ENCODE measurements at places on chromosomes 5 and 9.
A peak's percentile ranks its signal among the peaks of the same experiment; 100 is the strongest.

GRCh38 chr9:14403081-14403480 is 89.1 kb upstream of the NFIB start:
- DNase-seq = no peak

DNA sequence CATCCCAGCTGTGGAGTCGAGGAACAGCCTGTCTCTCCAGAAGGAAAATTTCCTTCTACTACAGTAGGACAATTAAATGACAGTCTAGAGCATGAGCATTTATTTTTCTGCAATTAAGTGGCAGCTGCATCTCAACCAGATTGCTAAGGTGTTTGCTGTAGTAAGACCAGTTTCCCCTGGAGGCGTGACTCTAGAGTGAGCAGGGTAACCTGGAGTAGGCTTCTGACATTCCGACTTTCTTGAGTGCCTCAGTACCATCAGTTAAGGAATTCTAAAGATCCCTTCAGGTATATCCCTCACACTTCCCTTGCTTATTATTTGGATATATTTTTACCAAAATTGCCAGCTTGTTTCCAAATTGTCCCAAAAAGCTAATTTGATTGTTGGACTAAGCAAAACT is 59.2 kb upstream of the IRX2 start:
- DNase-seq = no peak

GRCh38 chr5:65535529-65535987 is 27.4 kb downstream of the CENPK start:
- no peak for DNase-seq

DNA sequence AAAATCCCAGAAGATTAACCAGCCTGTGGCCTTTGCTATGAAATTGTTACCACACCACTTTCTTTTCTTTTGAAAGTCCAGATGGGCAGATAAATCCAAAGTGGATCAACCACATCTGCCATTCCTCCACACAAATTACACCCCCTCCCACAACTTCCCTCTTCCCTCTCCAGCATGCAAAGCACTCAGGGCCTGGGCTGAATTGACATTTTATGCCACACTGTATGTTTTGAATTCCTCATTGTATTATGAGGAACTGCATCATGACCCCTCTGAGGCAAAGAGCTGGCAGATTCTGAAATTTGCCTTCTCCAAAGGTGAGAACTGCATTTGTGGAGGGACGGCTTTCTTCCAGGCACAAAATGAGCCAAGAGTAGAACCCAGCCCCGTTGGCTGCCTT is 589.2 kb upstream of the KLF4 start:
- DNase-seq = no peak

DNA sequence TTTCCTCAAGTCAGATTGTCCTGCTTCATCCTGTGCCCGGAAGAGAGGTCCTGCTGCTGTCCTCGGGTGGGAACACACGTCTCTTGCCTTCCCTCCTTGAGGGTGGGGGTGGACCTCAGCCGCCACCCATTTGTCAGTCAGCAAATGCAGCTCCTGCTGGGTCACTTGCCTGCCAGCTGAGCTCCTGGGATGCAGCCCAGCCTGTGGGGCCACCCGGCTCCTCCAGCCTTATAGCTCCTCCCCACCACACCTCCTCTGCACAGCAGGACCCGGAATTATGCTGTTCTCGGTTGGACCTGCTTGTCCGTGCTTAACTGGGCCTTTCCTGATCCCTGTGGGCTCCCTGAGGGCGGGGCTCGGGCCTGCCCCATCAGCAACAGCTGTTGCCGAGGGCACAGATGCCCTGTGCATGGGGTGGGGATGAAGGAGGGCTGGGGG is 52.7 kb downstream of the RXRA start:
- DNase-seq = no peak

- DNase-seq = peak; percentile 91
These were observed at the start of gene UBLCP1 for GRCh38 chr5:159262859-159263568. TSS of gene UBLCP1 (plus strand) at chr5:159263290. CDS start at chr5:159268916, 5,626 bp downstream.

GRCh38 chr9:34451135-34451534 is 7.2 kb downstream of the FAM219A start:
- no peak for DNase-seq

DNA sequence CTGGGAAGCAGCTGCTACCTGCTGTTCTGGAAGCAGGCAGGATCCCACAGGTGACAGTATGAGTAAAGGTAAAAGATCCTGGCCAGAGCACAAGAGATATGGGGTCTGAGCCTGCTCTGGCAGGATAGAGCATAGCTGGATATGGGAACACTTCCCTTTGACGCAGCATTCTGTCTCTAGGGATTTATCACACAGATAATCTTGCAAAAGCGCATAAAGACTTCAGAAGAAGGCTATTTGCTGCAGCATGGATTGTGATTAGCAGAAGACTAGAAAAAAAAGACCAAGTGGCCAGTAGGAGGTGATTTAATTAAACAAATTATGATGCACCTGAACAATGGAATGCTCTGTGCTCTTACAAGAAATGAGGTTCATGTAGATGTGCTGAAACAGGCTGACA is 52.4 kb upstream of the PWWP2A start:
- no peak for DNase-seq

GRCh38 chr5:88823201-88823600 is 59.8 kb downstream of the MEF2C start:
- no peak for DNase-seq

DNA sequence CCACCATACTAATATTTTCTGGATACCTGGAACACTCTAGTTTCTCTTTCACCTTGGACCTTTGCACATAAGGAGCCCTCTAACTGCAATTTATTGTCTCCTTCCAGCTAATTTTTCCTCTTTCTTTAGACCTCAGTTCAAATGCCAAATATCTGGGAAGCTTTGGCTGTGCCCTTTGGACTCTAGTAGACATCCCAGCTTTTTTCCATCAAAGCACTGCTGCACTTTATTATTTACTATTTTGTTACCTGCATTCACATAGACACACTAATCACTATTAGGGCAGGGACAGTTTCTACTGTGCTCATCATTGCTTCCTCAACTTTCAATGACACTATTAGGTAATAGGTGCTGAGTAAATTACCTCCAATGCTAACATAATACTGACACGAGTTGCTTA is 2.1 kb downstream of the RIGI start:
- no peak for DNase-seq

GRCh38 chr5:168578538-168579487 is at the start of gene PANK3:
TSS of gene PANK3 (minus strand) at chr5:168579368. CDS start at chr5:168579283, 85 bp downstream.
- peak; percentile 77 for DNase-seq

DNA sequence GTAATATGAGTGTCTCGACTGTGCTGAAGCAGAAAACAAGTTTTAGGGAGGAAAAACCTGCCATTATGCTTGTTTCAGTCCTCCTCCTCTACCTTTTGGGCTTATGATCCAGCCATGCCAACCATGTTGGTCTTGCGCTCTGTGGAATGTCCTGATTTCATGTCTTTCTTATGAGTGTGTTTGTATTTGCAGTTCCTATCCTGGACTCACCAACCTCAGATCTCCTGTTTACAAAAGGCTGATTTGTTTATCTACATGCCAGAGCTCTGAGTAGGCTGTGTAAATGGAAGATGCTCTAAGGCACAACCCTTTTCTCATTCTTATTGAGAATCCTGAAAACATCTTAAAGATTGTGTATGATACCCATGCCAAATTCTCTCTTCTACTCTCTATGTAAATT is 138.6 kb downstream of the ARHGEF28 start:
- DNase-seq = no peak

- no peak for DNase-seq
These were observed 428.5 kb upstream of the ITGA1 start for GRCh38 chr5:52359261-52359660.

- no peak for DNase-seq
These were observed 32.5 kb upstream of the ALDOB start for GRCh38 chr9:101468116-101468515.

DNA sequence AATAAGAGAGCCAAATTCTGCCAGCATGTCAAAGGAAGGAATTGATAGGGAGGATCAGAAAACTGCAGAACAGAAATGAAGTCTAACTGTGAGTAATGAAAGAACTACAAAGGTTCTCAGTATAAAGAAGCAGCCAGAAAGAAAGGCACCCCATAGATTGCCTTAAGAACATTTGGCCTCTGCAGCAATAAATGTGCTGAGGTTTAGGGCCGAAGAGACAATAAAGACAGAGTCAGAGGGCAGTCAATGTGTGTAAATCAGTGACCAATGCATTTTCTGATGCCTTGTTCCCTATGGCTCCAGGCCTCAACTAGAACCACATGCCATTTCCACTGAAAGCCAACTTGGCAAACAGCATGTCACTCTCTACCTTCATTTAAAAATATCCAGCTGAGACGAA is 281.0 kb downstream of the HINT1 start:
- no peak for DNase-seq

DNA sequence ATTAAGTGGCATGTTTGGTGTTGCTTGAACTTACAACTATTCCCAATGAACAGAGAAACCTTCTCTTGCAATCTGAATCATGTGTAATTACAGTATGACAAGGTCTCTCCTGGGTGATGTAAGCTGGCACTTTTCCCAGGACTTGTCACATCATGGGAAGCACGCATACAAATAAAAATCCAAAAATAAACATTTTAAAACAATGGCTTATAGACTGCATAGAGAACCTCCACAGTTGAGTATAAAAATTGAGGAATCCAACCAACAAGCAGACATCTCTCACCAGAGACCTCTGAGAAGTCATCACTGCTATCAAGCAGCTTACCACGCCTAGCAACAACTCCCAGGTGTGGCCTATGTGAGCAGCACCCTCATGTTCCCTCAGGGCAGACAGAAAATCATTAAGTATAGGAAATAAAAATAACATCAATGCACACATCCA is 3.9 kb downstream of the MLLT3 start:
- DNase-seq = no peak

DNA sequence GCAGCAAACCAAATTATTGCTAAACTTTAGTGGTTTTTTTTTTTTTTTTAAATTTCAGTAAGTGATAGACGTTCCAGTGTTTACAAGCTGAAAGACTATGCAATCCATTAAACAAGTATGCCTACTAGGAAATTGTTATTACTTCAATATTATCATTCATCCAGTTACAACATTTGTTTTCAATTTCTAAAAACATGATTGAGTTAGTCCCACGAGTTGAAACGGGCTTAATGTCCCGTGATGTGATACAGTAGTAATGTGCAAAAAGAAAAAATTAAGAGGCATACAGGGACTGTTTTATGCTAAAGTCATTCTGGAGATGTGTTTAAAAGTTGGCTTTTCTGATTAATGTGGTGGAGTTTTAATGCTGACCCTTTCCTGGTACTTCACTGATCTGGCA is 550.3 kb upstream of the DMAC1 start:
- DNase-seq = no peak

DNA sequence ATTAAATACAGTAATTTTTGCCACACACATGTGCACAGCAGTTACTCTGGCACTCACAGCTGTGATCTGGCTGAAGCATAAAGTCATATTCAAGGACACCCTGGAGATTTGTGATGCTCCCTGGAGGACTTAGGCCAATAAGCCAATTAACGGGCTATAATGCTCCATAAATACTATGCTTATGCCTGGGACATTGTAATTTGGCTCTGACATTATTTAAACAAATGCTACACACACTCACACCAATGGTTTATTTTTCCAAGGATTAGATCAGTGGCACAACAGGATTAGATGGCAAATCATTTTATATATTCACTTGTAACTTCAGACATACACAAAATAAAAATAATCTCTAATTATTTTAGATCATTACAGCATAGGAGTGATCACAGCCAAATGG is 111.2 kb downstream of the LMNB1 start:
- no peak for DNase-seq

- no peak for DNase-seq
These were observed 29.4 kb upstream of the N4BP3 start for GRCh38 chr5:178083922-178084321.

- no peak for DNase-seq
These were observed 70.8 kb downstream of the MACROH2A1 start for GRCh38 chr5:135328128-135328687.

- no peak for DNase-seq
These were observed 184.8 kb downstream of the KIAA0825 start for GRCh38 chr5:94433397-94434163.

GRCh38 chr9:131640438-131641137 is 95.3 kb downstream of the PRRT1B start:
- no peak for DNase-seq

- no peak for DNase-seq
These were observed 68.2 kb downstream of the ADCY2 start for GRCh38 chr5:7464182-7464581.

DNA sequence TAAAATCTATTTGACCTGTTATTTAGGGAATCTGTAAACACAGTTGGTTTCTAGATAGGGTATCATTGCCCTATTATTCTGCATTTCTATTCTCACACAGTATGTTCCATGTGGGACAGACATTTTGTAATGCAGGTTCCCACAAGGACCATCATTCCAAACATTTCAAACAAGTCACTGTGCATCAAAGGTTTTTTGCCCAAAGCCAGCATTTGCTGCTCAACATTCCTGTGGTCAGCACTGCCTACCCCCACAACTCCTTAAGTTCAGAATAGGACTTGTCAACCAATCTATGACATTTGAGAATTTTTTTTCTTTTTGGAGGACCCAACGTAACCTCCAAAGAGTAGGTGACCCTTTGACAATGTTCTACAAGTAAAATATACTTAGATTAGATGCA is 95.7 kb downstream of the LPAR1 start:
- no peak for DNase-seq

DNA sequence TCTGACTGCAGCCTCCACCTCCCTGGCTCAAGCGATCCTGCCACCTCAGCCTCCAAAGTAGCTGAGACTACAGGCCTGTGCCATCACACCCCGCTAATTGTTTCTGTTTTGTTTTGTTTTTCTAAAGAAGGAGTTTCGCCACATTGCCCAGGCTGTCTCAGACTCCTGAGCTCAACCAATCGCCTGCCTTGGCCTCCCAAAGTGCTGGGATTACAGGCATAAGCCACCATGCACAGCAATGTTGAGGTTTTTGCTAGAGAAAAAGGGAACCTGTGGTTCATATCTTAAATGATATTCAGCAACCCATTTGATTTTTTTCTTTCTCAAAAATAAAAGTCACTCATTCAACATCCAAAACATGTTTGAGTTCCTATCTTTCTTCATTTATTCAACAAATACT is 20.4 kb upstream of the DELE1 start:
- DNase-seq = no peak

- no peak for DNase-seq
These were observed 17.7 kb downstream of the SLC28A3 start for GRCh38 chr9:84322828-84323227.

DNA sequence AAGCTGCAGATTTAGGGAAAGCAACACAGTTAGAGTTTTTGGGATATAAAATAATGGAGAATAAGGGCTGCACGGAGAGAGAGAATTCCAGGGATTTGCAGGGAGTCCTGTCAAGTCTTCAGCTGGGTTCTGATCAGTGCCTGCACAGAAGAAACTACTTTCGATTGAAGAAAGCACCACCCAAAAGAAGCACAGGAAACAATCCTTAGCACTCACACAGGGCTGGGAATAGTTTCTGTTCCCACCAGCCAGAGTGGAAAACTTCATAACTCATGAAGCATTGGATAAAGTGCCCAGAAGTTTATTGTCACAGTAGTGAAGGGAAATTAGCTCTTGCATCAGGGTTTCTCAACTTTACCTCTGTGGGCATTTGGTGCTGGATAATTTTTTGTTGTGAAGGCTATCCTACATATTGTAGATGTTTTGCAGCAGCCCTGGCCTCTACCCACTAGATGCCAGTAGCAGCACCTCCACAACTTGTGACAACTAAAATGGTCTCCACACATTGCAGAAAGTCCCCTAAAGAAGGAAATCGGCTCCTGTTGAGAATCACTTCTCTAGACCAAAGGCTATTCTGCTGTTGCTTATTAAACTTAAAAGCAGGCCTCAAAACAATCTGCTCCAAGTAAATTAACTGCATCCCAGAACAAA is 71.0 kb upstream of the FAM120A start:
- no peak for DNase-seq

- no peak for DNase-seq
These were observed 193.2 kb downstream of the CACNA1B start for GRCh38 chr9:138070815-138071214.

- no peak for DNase-seq
These were observed 5.6 kb upstream of the TBC1D13 start for GRCh38 chr9:128781187-128782070.
